Fibroblast of mammary gland (primary cell): ENCODE measurements at places on chromosomes 1 and 21.

DNA sequence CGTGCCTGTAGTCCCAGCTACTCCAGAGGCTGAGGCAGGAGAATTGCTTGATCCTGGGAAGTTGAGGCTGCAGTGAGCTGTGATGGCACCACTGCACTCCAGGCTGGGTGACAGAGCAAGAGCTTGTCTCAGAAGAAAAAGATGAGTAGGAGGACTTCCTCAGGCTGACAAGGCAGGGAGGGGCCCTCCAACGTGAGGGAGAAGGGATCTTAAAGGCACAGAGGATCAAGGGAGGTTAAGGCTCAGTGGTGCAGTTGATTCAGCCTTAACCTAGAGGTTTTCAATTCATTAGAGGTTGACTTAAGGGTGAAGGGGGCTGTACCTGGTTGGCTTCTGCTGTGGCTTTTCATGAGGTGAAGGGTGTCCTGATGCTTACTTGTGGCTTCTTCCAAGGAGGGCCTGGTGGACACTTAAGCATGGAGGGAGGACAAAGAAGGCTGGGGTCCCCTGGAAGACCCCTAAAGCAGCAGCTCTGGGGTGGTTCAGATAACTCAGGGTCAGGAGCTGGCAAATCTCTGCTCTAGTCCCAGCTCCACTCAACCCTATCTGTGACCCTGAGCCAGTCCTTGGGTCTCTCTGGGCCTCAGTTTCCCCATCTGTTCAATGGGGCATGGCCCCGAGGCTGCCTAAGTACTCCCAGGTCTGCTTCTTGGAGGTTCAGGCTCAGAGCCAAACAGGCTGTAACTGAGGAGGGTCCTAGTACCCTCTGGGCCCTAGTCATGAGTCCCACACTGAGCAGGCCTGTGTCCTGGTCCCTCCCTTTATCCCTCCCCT is 6.3 kb downstream of the EXTL1 start:
- DNase-seq = peak; percentile 6

DNA sequence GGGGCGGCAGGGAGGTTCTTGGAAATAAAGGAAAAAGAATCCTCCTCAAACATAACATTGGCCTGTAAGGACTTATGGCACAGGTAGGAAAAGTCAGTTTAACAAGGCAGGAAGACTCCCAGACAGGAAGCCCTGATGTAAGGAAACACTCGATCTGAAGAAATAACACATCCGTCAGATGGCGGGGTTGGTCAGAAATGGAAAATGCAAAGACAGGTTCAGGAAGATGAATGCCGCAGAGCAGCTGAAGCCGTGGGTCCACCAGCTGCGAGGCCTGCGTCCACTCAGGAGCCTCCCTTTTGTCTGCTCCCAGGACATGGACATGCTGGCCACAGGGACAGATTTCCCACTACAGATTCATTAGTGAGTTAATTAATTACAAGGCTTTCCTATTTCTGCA is 3.8 kb downstream of the RSPH1 start:
- no peak for DNase-seq

- no peak for DNase-seq
These were observed 2.1 kb upstream of the CIART start for GRCh38 chr1:150280138-150280707.

DNA sequence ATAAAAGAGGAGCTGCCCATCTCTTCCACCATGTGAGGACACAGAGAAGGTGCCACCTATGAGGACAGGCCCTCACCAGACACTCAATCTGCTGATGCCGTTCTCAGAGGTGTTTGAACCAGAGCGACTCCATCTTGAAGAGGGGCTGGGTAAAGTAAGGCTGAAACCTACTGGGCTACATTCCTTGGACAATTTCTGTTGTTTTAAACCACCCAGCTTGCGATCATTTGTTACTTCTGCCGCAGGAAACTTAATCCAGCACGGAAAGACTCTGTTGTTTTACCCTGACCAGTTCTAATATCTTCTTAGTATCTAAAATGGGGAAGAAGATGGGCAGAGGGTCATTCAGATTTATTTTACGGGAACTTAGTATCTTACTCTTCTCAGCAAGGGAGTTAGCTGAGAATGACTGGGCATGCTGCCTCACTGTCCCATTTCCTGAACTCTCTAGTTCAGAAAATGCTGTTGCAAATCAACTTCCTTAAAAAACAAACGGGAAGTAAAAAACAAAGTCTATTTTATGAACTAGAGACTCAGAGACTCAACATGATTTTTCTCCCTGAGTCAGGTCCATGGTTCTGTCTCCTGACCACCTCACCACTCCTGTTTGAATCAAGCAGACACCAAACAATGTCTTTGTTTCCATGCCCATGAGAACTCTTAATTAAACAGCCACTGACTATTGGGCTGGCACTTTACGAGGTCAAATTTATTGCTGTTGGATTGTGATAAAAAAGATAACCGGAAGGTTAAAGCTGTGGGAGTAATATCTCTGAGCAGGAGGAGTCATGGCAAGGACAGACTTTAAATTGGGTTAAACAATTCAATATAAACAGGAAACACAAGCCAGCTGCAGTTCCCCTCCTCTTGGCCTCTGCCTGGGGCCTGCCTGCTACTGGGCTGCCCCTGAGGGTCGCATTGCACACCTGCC is 23.8 kb upstream of the IFNAR1 start:
- no peak for DNase-seq

DNA sequence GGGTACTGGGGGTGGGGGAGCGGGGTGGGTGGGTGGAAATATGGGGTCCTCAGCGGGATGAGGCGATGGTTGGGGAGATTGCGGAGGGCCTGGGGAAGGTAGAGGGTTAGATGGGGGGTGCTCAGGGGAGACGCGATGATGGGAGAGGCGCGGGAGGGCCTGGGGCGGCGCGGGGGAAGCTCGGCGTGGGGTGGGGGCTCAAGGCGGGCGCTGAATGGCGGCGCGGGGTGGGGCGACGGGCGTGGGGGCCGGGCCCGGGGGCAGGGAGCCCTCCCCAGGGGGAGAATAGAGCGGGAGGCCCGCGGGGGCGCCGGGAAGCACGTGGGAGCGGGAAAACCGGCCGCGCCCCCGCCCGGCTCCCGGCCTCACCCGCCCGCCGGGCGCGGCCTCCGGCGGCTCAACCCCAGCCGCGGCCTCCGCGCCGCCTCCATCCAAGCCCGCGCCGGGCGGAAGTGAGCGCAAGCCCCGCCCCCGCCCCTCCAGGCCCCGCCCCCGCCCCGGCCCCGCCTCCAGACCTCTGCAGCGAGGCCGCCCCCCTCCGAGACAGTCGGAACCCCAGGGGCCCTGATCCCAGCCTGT is at the start of gene FAAP20:
TSS of gene FAAP20 (minus strand) at position 454 of the 579 bp plus-strand sequence. CDS start at position 431, 23 bp downstream.
- peak; percentile 54 for DNase-seq

- DNase-seq = no peak
These were observed 24.8 kb downstream of the PCSK9 start for GRCh38 chr1:55064071-55064581.
